Activated naive CD8-positive, alpha-beta T cell treated with anti-CD3 and anti-CD28 coated beads for 36 hours (primary cell): ENCODE measurements at places on chromosomes 4 and X.
A peak's percentile ranks its signal among the peaks of the same experiment; 100 is the strongest.

DNA sequence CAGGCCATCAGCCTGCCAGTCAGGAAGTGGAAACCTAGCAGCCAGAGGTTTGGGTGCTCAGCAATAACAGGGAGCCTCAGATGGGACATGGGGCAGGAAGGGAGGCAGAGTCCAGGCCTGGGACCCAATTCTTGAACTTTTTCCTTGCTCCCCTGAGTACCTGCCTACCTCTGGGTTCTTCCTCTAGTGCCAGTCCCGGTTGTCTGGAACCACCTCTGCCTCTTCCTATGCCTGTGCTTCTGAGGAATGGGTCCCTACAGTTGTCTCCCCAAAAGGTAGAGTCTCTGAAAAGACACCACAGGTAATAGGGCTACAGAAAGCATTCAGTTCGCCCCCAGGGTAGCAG is 212.4 kb upstream of the MAMLD1 start:
- DNase-seq: no peak

DNA sequence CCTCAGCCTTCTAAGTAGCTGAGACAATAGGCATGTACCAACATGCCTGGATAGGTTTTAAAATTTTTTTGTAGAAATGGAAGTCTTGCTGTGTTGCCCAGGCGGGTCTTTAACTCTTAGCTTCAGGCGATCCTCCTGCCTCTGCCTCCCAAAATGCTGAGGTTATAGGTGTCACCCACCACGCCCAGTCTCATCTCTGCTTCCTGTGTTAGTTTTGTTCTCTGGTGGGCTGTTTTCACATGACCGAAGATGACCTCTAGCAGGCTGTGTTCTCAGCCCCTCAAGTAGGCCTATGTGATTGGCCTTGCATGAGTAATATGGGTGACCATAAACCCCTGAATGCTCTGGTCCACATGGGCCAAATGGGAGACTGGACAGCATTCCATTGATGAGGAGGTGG is 56.8 kb upstream of the MSANTD1 start:
- DNase-seq: no peak

DNA sequence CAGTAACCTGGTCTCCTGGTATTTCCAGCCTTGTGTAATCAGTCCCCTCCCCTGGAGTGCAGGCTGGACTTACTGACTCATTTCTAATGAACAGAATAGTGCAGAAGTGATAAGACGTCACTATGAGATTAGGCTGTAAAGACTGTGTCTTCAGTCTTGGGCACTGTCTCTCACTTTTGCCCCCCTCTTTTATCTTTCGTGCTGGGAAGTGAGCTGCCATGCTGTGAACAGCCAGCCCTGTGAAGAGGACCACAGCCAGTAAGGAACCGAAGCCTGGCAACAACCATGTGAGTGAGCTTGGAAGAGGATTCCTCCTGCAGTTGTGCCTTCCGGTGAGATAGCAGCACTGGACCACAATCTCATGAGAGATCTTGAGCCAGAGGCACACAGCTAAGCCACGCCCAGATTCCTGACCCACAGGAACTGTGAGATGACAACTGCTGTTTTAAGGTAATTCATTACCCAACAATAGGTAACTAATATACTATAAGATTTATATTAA is 67.5 kb upstream of the GPR34 start:
- DNase-seq: no peak

- no peak for DNase-seq
Measured at GRCh38 chr4:15162046-15162445, 159.8 kb downstream of the CPEB2 start.

- DNase-seq: no peak
Measured at GRCh38 chr4:138405466-138405891, 163.3 kb upstream of the SLC7A11 start.

- no peak for DNase-seq
Measured at GRCh38 chr4:169202145-169202699, 68.5 kb downstream of the SH3RF1 start.

DNA sequence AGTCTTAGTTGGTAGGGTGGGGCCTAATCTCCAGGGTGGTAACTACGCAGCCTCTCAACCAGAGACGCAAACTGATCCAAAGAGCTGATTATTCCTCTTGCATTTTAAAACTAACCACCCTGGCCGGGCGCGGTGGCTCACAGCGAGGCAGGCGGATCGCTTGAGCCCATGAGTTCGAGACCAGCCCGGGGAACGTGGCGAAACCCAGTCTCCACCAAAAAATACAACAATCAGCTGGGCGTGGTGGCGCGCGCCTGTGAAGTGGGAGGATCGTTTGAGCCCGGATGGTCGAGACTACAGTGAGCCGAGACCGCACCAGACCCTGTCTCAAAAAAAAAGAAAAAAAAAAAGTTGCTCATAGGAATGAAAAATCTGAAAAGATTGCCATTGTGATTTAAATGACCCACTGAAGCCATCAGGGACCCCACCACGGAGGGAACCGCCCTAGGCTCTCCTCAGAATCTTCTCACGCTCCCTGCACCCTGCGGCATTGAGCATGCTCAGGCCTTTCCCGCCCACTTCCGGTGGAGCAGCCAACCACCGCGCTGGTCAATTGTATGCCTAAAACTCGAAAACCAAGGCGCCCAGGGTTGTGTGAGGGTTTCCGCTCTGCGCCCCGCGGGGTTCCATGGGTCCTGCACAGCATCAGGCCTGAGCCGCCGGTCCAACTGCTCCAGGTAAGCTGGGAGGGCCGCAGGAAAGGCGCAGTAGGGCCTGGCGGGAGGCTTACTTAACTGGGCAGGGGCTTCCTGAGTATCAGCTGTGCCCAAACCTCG is at the start of gene TRIM60:
Gene TRIM60, plus strand, starts transcription at position 564 of the 776 bp plus-strand sequence. CDS start 8,074 bp downstream, outside the sequence.
- no peak for DNase-seq

- DNase-seq: no peak
Measured at GRCh38 chr4:126182336-126182735, 867.6 kb downstream of the FAT4 start.

- no peak for DNase-seq
Measured at GRCh38 chr4:124322234-124323065, 390.1 kb downstream of the ANKRD50 start.

DNA sequence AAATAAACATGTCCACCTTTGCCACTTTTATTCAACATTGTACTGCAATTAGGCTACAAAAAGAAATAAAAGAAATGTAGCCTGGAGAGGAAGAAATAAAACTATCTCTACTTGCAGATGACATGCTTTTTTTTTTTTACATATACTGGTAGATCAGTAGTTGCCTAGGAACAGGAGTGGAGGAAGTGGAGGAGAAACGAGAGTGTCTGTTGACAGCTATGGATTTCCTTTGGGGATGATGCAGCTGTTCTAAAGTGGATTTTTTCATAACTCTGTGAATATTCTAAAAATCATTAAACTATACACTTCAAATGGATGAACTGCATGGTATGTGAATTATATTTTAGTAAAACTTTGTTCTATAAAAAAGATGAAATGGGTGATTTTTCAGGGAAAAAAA is 116.4 kb downstream of the ANAPC4 start:
- DNase-seq: no peak

DNA sequence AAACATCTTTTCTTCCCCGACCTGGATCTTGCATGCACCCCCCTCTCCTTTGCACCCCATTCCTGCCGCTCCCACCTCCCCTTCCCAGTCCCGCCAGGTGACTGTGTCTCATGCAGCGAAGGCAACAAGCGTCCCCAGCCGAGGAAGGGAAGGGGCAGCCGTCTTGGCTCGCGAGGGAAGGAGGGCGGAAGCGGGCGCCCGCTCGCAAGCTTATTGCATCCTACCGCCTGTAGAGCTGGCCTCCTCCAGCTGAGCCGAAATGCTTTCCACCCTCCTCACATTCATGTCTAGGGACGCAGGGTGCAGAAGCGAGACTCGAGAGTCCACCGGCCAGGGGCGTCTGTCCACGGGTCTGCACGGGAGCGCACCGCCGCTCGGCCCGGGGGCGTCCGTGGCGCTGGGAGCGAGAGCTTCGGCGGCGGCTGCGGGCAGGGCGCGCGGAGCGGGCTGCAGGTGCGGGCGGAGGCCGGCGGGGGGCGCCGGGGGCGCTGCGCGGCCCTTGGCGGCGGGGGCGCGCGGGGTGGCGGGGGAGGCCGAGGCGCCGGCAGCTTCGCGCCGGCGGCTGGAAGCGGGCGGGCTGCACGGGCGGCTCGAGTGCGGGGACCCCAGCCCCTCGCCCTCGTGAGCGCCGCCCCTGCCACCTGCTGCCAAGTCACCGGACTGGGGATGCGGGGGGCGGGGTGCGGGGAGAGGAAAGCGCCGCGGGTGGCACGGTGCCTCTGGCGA is at the start of gene KCNIP4:
Gene KCNIP4, minus strand, starts transcription at position 426 of the 726 bp plus-strand sequence.
- DNase-seq: peak; percentile 36

DNA sequence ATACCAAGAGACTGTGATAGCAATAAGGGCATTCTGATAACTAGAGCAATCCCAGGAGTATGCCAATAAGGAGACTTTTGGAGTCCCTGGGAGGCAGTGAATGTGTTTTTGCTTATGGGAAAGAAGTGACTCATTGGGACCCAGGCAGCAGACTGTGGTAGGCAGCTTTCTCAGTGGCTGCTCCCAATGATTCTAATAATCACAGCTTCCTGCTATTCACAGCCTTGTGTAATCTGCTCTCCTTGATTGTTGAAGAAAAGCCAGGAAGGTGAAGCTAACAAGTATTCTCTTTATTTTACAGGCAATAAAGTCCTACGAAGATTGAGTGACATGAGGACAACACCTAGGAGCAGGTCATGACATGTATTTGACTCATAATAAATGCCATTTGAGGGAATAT is 70.3 kb upstream of the DDX60 start:
- DNase-seq: no peak
